ENCODE measurements at places on chromosomes 3 and 15. TPM values are rescaled to one million over a fixed set of nuclear protein-coding genes. Genes with fewer than 3 reads are reported as not detected.

FGF12 gene
- total RNA-seq = 10.9 TPM

CMSS1 gene
- total RNA-seq = 96.8 TPM

ADAMTS17 gene
- total RNA-seq = 2.0 TPM

PSTPIP1 gene
- not detected for total RNA-seq

MYRIP gene
- not detected for total RNA-seq

ENTPD3 gene
- total RNA-seq = not detected

COMMD4 gene
- 132 TPM for total RNA-seq

SHC4 gene
- total RNA-seq = 0.44 TPM

- no peak for DNase-seq
These were observed 444.0 kb downstream of the MFSD1 start for GRCh38 chr3:159245871-159246270.

- peak; percentile 91 for DNase-seq
These were observed at the start of gene LEKR1 for GRCh38 chr3:156826144-156826895. Gene LEKR1 (plus strand): TSS chr3:156826353. CDS start chr3:156829330, 2,977 bp downstream.

- no peak for DNase-seq
These were observed 88.9 kb downstream of the TBC1D2B start for GRCh38 chr15:77988347-77989295.

GRCh38 chr3:39288300-39288808, 8.5 kb upstream of the CX3CR1 start:
- peak; percentile 82 for DNase-seq

GRCh38 chr3:28586325-28586724, 237.7 kb upstream of the AZI2 start:
- DNase-seq = no peak

- DNase-seq = no peak
These were observed 35.3 kb downstream of the KCNH8 start for GRCh38 chr3:19183584-19183983.

- DNase-seq = no peak
These were observed 26.0 kb downstream of the HHLA2 start for GRCh38 chr3:108322352-108322751.

DNA sequence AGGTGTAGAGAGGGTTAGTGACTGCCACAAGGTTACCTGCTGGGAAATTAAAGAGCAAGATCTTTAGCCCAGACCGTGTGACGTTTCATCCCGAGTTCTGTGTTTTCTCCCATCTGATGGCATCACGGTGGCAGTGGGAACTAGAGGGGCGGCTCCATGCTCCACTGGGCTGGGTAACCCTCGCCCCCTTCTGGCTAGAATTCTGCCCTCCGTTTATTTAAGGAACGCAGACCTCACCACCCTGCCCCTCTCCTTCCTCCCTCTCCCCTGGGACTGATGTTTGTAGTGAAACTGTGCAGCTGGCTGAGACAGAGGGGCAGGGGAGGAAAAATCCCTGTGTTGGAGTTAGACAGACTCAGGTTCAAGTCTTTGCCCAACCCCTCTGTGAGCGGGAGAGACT, 65.6 kb downstream of the ITGA11 start:
- DNase-seq = no peak

DNA sequence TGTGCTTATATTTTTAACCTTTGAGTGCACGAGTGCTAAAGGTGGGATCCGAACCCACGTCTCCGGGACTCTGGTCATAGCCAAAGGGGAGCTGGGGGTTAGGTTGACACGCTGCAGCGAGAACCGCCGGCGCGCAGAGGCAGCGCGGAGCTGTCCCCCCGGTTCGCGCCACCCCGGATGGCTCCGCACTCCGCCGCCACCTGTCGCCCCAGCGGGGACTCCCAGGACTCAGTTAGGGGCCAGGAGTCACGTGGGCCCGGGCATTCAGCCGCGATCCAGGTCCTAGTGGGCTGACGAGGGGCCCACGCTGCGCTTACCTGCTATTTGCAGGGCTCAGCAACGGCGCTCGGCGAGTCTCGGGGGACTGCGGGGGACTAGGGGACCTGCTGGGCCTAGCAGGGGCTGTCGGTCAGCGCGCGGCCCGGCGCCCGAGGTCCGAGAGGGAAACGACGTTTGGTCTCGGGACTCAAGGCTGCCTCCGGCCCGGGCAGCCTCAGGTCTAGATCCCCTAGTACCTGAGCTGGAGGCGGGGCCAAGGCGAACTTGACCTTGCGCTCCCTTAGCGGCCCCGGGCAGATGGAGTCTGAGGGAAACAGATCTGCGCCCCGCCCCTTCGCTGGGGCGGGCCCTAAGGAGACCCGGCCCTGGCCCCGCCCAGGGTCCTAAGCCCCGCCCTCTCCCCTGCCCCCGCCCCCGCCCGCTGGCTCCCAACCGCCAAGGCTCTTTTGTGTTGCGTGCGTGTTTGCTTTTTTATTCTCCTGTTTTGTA, at the start of gene NMNAT3:
TSS of gene NMNAT3 (minus strand) at position 585 of the 768 bp plus-strand sequence. CDS start 50,248 bp downstream, outside the sequence.
- DNase-seq = peak; percentile 70

DNA sequence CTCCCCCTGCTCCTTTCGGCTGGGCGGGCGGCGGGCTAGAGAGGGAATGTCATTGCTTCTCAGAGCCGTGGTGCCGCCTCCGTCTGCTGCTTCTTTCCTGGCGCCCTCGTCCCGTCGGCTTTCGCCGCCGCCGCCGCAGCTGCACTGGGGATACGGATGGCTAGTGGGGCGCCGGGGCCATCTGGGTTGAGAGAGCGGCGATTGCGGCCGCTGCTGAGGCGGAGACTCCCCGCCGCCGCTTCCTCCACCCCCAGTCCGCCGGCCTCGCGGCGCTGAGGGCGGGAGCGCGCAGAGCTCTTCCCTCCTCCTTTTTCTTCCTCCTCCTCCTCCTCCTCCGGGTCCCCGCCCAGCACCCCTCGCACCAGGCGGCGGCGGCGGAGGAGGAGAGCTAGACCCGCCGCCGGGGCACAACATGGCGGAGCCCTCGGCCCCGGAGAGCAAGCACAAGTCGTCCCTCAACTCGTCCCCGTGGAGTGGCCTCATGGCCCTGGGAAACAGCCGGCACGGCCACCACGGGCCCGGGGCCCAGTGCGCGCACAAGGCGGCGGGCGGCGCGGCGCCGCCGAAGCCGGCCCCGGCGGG, at the start of gene STT3B:
TSS of gene STT3B (plus strand) at position 339 of the 582 bp plus-strand sequence. CDS start at position 413, 74 bp downstream.
- no peak for DNase-seq

GRCh38 chr3:62577153-62577552, 203.8 kb upstream of the FEZF2 start:
- DNase-seq = no peak

DNA sequence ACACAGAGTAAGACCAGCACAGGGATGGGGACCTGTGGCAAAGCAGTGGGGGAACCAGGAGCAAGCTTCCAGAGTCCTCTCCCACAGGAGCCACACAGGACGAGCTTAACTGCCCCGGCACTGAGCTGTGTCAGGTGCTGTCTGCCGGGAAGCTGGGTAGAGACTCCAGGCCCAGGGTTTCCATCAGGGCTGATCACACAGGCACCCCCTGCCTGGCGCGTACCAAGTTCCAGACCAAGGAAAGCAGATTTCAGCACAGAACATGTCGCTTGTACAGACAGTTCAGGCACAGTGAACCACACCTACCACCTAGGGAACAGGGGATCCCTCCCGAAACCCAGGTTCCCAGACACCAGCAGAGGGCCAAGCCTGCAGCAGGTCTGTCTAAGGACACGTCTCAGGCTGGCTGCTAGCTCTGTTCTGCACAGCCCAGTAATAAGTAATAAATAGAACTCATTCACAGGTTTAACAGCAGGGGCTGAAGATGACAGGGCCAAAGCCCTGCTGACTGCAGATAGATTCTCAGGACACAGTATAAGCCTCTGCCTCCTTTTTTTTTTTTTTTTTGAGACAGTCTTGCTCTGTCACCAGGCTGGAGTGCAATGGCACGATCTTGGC, 30.2 kb upstream of the OCA2 start:
- DNase-seq = no peak

GRCh38 chr15:62737551-62737950, 305.0 kb upstream of the TPM1 start:
- DNase-seq = peak; percentile 36

- DNase-seq = no peak
These were observed 56.7 kb downstream of the PLS1 start for GRCh38 chr3:142652826-142653292.

DNA sequence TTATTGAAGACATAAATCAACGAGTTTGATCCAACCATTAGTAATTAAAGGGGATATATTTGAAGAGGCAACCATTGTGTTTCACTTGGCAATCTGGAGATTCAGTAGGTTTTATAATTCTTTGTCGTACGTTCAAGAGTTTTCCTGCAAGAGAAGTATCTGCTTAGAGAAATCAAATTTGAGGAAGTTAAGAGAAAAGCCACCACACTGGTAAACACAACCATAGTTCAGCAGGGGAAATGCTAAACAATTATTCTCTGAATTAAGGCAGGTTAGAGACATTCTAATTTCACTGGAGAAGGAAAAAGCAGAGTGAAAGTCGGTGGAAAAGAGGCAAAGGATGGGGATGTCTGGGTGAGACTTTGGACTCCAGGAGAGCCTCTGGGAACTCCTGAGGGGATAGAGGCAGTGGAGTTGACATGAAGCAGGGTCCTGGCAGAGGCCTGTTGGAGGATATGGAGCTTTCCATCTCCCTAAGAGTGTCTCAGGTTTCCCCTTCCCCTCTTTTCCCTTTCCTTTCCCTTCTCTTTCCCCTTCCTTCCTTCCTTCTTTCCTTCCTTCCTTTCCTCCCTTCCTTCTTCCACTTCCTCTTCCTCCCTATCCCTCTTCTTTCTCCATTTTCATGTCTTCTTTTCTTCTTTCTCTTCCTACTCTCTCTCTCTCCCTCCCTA, 26.5 kb downstream of the SPINK8 start:
- no peak for DNase-seq

DNA sequence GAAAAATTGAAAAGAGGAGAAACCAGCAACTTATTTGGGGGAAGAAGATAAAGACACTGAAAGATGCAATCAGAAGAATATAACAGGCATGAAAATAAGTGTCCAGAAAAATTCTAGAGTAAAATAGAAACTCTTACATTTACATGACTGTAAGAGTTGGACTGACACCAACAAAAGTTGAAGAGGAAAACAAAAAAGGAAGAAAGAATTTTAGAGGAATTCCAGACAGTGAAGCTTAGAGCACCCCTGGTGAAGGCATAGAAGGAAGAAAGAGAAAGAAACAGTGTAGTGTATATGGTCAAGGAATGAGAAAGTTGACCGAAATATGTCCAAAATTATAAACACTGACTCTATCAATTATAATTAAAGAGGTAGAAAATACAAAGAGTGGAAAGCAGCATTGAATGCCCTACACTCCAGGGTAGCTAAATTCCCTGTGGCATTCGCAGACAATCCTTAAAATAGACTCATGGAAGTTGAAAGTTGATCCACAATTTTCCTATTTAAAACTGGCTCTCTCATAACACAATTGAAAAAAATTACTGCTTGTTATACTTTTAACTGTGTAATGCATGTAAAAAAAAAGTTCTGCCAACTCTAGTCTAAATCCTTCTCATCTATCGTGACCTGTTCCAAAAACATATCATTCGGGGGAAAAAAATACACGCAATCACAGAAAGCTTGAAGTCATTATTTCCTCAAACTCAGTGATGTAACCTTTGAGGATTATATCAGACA, 102.6 kb upstream of the ABI3BP start:
- no peak for DNase-seq

DNA sequence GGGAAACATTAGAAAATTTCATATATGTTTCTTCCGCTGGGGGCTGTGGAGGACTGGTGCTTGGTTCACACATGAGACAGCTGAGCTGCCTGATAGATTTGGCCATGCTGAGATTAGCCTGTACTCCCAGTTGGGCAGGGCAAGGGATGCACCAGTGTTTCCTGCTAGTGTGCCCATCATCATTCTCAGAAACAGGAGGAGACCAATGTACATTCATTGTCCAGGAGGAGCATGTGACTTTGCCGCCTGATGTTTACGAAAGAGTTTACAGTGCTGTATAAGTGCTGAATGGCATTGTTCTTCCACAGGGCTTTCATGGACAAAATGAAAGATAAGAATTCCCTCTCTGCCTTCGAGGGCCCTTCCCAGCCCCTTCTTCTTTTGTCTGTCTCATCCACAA, 311.1 kb upstream of the THBS1 start:
- no peak for DNase-seq

DNA sequence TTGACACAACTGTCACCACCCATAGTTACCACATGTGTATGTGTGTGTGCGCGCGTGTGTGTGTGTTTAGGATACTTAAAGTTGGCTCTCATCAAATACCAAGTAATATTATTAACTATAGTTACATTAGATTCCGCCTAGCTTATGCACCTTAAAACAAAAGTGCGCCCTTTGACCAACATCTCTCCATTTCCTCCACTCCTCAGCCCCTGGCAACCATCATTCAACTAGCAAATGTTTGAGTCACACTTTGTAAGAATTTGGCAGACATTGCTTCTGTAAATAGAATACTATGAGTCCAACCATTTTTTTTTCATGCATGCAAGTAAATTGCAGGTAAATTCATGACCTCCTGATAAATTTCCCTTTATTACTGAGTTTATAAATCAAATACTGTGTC, 169.3 kb downstream of the GBE1 start:
- peak; percentile 39 for DNase-seq

- DNase-seq = no peak
These were observed 42.4 kb downstream of the MYO5A start for GRCh38 chr15:52486003-52486996.

Data from PC-9 (cell line).